ENCODE measurements at places on chromosomes 7 and 10.

GRCh38 chr10:126646110-126646509, 24.4 kb downstream of the C10orf90 start:
- no peak for DNase-seq

- DNase-seq, result no peak
These were observed 819 bp downstream of the UNCX start for GRCh38 chr7:1233333-1234048.

DNA sequence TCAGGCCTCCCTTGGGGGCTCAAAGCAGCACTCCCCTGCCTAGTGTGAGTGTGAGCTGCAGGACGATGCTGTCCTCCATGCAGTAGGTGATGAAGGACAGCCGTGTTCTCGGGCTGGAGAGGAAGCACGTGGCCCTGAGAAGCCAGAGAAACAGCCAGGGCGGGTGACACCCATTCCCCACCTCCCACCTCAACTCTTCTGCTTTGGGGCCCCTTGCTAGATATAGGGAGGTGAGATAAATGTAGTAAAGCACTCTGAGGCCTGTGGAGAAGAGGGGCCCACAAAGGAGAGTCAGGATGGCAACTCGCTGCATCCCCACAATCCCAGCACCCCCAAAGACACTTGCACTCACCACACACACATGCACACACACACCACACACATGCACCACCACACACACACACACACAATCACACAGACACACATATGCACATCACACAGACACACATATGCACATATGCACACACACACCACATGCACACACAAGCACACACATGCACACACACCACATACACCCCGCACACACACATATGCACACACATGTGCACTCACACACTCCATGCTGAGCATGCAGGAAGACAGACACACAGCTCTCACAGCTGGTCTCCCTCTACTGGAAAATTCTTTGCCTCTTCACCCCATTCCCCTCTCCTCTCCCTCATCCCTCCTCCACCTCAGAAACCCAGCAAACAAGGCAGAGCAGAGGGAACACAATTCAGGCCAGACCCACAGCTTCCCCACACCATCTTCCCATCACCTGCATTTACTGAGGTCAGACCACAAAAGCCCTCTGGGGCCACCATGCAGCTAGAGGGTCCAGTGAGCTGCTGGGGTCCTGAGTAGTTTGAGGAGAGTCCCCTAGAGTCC, 30.5 kb downstream of the ANXA8 start:
- no peak for DNase-seq

- DNase-seq, result no peak
These were observed 12.4 kb downstream of the GDF2 start for GRCh38 chr10:47334466-47335295.

- no peak for DNase-seq
These were observed 738 bp upstream of the NCAPG2 start for GRCh38 chr7:158705234-158705850.

- no peak for DNase-seq
These were observed 73.9 kb upstream of the SMNDC1 start for GRCh38 chr10:110378533-110379108.

DNA sequence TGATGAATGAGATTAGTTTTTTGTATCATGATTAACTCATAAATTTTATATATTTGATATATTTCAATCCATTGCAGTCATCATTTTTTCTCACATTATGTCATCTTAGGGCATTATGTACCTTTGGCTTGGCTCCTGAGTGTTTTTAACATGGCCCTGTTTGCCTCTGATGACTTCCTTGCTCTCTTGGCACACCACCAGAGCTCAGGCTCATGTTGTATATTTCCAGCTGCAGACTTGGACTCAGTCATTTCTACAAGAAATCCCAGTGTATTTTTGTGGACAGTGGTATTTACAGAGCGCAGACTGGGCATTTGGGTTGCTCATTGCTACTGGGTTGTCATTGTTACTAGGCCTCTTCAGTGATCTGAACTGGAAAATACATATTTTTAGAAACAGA, 188.5 kb downstream of the ADRA2A start:
- DNase-seq, result no peak

DNA sequence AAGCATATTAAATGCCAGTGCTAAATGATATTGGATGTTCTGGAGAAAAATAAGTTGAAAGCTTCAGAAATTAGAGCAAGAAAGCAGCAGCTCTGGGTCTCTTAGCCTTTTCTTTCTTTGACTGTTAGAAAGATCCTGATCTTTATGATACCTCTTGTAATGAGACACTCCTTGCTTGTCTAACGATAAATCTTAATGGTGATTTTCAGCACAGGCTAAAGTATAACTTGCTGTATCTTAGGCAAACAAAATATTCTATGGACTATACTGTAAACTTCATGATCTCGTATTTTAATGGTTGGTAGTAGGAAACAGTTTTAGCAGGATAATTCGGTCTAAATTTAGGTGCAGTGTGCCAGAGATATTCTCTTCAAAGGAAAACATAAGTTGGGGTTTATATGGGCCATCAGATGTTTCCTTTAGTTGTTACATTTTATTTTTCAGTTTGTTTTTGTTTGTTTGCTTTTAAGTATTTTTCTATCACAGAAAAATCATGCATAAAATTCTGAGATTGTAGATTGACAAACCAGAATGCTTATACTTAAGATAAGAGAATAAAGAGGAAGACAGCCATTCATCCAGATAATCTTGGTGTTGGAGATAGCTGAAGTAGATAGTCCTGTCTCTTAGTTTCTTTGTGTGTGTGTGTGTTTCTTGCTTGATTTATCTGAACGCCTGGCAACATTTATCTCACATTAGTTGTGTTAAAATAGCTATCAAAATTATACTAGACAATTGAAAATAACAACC, 4.7 kb downstream of the CASD1 start:
- no peak for DNase-seq

DNA sequence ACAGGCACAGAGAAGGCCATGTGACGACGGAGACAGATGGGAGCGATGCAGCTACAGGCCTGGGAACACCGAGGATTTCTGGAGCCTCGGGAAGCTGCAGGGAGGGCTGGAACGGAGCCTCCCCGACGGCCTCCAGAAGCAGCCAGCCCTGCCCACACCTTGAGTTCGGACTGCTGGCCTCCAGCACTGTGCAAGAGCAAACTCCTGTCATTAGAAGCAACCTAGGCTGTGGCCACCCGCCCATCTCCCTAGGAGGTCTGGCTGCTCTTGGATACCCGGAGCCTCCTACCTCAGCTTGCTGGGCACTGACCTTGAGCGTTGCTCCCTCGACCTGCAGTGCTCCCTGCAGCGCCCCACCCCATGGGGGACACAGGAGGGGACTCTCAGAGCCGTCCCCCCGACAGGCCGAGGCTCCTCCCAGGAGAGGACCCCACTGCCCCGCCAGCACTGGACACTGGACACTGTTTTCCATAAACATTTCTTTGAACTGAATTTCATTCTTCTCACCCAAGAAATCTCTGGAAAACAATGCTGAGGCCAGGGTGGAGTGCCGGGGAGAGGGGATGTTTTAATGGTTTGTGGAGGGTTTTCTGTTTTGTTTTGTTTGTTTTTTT, 22.5 kb upstream of the TNRC18 start:
- no peak for DNase-seq

DNA sequence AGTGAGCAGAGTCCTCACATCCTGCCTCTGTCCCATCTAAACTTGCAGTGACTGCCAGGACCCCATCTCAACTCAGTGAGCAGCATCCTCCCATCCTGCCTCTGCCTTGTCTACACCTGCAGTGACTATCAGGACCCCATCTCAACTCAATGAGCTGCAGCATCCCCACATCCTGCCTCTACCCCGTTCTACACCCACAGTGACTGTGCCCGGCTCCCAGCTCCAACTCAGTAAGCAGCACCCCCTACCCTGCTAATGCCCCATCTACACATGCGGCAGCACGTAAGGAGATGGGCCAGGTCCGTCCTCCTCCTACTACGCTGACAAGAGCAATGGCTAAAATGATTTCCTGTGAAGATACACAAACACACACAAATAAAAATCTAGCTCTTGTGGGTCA, 65.5 kb downstream of the TNS3 start:
- no peak for DNase-seq

DNA sequence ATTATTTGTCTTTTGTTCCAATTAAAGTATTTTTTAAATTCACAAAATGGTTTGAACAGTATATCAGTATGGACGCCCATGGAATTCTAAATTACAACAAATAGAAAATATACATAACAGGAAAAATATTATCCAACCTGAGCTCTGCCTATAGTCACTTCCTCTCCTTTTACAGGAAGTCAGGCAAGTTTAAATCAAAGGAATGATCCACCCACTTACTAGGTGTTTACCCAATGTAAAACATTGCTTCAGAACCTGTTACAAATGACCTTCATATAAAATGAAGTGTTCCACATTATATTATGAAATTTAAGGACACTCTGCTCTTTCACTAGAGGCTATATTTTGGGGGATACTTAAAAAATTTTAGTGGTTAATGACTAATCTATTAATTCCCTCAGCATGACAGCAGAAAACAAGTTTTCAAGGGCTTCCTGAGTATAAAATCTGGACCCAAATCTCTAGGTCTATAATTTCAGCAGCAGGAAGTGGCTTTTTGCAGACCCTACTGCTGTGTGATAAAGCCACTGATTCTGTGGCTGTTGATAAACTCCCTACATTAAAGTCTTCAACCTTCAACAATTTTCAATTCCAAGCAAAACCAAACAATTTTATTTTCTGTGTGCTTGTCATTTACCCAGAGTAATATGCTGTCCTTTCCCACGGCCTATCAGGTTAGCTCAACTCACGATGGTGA, 722.6 kb downstream of the GATA3 start:
- DNase-seq, result no peak

GRCh38 chr7:149355390-149356048, 93.5 kb downstream of the ZNF783 start:
- no peak for DNase-seq

DNA sequence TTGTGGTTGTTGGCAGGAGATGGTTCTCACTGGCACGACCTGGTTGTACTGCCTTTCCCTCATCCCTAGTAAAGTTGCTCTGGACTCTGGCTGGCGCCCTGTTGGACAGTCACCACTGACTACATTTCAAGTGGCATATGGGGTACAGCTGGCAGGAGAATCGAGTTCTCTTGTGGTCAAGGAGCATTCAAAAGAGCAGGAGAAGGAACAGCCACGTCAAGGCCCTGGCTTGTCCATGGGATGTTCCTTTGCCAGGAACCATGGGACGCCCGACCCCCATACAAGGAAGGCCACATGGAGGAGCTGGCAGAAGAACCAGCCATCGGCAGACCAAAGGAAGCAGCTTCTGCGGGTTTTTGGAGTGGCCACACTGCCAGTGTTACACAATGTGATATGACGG, 87.0 kb upstream of the SLC25A13 start:
- no peak for DNase-seq

DNA sequence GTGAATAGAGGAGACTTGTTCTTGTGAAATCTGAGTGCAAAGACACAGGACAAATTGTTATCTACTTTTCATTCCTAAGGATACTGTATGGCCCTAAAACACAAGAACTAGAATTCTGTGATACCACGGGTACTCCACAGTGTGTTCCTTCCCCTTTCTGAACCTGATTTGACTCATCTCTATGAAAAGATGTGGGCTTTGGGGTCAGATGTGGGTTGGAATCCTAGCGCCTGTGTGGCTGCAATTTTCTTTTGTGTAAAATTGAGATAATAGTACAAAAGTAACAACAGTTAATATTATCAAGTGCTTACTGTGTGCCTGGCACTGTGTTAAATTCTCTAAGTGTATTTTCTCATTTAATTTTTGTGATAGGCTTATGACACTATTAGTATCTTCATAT, 8.1 kb downstream of the SRGN start:
- DNase-seq, result no peak

DNA sequence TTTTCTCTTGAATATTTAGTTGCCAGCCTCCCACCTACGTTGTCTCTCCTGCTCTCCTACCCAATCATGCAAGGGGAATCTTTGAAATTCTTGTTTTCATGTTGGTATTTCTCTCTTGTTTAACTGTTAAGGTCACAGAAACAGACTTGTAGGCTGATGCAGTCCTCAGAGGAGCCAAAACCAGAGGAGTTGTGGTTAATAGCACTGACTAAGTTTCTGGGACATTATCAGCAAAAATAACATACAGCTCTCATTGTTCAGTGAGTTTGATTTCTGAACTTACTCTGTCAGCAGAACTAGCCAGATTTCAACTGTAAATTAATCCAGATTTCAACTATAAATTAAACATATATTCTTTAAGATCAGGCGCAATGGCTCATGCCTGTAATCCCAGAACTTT, 11.1 kb upstream of the CUL1 start:
- DNase-seq, result no peak

GRCh38 chr10:15789793-15790525, 70.2 kb upstream of the ITGA8 start:
- DNase-seq, result peak; percentile 79

- no peak for DNase-seq
These were observed 32.1 kb upstream of the PSMG3 start for GRCh38 chr7:1601956-1602355.

- peak; percentile 29 for DNase-seq
These were observed 121.6 kb downstream of the CREB5 start for GRCh38 chr7:28533731-28534531.

GRCh38 chr10:77188521-77188920, 449.1 kb downstream of the KCNMA1 start:
- DNase-seq, result no peak

- DNase-seq, result peak; percentile 31
These were observed 70.8 kb downstream of the CHN2 start for GRCh38 chr7:29265208-29265923.

DNA sequence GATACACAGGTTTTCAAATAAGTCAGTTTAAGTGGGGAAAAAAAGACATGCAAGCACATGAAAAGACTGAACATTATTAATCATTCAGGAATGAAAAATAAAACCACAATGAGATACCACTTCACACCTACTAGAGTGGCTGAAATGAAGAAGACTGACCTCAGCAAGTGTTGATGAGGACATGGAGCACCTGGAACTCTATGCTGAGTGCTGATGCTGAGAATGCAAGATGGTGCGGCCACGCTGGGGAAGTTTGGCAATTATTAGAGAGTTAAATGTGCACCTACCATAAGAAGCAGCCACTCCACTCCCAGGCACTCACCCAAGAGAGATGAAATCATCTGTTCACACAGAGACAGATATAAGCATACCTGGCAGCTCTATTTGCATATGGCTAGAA, 32.9 kb upstream of the ELFN1 start:
- no peak for DNase-seq

DNA sequence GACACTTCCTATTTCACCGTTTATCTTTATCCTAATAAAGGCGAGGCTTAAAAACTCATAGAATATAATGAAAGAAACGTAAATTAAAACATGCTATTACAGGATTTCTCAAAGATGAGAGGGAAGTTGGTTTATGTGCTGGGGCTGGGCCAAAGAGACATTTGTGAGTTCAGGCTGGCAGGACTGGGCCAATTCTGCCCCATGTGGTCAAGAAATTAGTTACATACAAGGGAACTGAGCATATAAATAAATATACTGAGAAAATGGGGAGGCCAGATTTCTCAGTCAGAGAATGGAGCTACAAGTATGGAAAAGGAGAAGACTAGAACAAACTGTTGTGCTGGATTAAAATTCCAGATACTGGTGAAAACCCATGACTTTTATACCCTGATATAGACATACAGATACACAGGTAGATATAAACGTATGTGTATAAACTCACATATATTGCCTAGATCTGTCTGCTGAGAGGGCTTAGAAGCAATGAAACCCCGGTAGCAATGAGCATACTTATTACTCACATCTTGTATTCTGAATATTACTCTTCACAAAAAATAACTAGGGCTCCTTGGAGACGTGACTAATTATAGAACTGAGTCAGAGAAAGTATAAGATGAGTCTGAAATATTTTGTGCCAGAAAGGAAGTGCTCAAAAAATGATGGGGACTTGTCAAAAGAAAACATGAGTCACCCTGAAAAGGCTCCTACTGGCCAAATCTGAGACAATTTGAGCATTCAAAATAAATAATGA, 155.7 kb upstream of the FGFR2 start:
- peak; percentile 53 for DNase-seq

- no peak for DNase-seq
These were observed 14.6 kb downstream of the EPC1 start for GRCh38 chr10:32332299-32332750.
